ENCODE measurements at places on chromosomes 6 and 20.

GRCh38 chr20:41223112-41223511 is 85.8 kb downstream of the PLCG1 start:
- DNase-seq = no peak

GRCh38 chr6:44036196-44036595 is 91.1 kb downstream of the MRPL14 start:
- no peak for DNase-seq

DNA sequence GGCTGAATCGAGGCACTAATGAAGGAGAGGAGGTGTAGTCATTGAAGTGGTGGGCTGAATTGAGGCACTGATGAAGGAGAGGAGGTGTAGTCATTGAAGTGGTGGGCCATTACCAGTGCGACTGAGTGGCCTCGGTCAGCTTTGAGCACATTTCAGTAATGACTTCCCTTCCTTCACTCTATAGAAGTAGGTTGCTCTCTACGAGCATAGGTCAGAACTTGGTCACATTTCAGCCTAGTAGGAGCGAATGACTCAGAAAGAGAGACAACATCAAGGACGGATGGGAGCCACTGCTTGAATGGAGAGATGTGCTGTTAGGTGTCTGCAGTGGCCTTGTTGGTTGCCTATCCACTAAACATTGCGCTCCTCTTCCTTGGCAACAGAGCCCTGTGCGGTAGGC is 39.5 kb downstream of the ZDHHC14 start:
- DNase-seq = no peak

- DNase-seq = no peak
Measured at GRCh38 chr6:132101535-132101934, 150.4 kb upstream of the CCN2 start.

DNA sequence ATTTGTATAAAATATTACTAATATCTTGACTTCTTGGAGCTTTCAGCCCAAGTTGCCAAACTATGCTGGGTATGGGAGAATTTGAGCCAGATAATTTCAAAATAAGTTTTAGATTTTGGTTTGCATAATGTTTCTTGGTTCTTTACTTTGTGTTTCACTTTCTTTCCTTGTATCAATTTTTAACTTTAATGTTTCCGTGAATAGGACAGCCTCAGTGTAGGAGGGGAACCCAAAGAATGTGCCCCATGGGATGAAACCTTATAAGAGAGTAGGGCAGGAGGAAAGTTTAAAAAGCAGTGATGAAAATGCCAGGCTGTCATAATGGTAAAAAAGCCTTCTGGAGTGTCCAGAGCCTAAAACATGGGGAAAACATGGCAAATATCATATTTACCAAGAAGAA is 252.4 kb upstream of the IRAK1BP1 start:
- no peak for DNase-seq

- DNase-seq = no peak
Measured at GRCh38 chr6:158938811-158939254, 61.2 kb downstream of the RSPH3 start.

- DNase-seq = no peak
Measured at GRCh38 chr6:41723530-41724227, 11.7 kb downstream of the TFEB start.

DNA sequence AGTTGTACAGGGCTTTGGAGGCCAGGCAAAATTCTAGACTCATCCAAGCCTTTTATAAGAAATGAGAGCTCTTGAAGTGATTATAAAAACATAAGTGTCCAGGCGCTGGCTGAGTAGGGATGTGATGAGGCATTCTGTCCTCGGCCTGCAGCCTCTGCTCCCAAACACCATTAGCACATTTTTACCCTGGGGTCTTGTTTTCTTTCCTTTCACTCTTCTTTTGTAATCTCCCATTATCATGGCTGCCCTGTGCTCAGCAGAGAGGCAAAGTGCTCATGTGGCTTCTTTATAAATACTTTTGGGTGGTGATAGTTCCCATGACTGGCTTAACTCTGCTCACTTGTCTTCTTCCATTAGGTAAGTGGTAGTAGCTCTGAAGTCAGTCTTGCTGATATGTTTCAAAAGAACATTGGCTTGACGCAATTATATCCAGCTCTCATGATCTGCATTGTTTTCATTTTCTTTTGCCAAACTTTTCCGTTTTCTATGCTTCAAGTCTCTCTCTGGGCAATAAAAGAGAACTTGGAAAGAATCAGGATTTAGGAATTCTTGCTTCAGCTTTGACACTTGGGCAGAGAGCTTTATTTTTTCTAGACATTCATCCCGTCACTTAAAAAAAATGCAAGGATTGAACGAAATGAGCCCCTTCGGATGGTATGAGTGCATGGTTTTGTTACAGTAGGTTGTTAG is 61.1 kb downstream of the CAP2 start:
- no peak for DNase-seq

GRCh38 chr20:11651138-11651537 is 266.6 kb upstream of the BTBD3 start:
- no peak for DNase-seq

DNA sequence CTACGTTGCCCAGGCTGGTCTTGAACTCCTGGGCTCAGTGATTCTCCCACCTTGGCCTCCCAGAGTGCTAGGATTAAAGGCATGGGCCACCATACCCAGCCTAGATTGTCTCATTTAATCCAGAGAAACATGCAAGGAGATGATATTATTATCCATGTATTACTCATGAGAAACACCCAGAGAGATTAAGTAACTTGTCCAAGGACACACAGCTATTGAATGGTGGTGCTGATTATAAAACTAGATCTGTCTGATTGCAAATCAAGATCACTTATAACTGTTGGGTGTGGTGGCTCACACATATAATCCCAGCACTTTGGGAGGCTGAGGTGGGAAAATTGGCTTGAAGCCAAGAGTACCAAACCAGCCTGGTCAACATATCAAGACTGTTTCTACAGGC is 94.4 kb upstream of the ZNF217 start:
- DNase-seq = no peak

DNA sequence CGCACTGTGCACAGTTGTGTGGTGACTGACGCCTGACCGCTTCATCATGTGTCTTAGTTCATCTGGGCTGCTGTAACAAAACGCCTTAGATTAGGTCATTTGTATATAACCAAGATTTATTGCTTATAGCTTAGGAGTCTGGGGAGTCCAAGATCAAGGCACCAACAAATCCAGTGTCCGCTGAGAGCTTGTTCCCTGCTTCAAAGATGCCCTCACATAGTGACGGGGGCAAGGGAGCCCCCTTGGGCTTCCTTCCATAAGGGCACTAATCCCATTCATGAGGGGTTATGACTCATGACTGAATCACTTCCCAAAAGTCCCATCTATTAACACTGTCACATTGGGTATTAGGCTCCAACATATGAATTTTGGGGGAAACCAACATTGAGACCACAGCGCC is 34.6 kb downstream of the CYP24A1 start:
- no peak for DNase-seq

- DNase-seq = no peak
Measured at GRCh38 chr6:70164556-70164955, 138.3 kb downstream of the COL9A1 start.

GRCh38 chr6:157060440-157060952 is 262.8 kb downstream of the TMEM242 start:
- no peak for DNase-seq

GRCh38 chr20:36391456-36391855 is 85.3 kb downstream of the DLGAP4 start:
- no peak for DNase-seq

- DNase-seq = peak; percentile 29
Measured at GRCh38 chr6:34516391-34517324, 39.5 kb downstream of the SPDEF start.

GRCh38 chr6:110542311-110543024 is 66.1 kb upstream of the SLC22A16 start:
- DNase-seq = no peak

- DNase-seq = no peak
Measured at GRCh38 chr6:13432526-13433184, 54.7 kb downstream of the GFOD1 start.

GRCh38 chr6:101937108-101937507 is 543.6 kb downstream of the GRIK2 start:
- DNase-seq = no peak

DNA sequence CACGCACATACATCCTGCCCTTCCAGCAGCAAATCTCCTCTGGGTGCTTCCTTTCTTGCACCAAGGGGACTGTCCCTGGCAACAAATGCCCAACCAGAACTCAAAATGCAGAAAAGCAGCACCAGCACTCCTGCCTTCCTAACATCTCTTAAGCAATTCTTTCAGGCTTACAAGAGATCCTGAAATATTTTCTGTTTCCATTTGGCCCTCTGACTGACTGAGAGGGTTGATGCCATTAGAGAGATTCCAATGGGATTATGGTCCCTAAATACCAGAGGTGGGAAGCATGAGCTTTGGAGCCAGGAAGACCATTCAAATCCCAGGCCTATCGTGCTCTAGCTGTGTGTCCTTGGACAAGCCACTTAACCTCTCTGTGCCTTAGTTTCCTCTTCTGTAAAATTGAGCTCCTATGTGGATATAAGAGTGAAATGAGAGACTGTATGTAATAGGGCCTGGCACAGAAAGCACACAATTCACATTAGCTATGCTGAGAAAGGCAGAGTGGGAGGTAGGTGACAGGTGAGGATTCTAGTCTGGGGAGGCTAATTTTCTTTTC is 56.8 kb downstream of the PRDM1 start:
- DNase-seq = no peak

- DNase-seq = no peak
Measured at GRCh38 chr6:39083231-39083634, 31.8 kb downstream of the SAYSD1 start.

GRCh38 chr6:166056637-166057036 is 111.0 kb downstream of the TBXT start:
- no peak for DNase-seq

DNA sequence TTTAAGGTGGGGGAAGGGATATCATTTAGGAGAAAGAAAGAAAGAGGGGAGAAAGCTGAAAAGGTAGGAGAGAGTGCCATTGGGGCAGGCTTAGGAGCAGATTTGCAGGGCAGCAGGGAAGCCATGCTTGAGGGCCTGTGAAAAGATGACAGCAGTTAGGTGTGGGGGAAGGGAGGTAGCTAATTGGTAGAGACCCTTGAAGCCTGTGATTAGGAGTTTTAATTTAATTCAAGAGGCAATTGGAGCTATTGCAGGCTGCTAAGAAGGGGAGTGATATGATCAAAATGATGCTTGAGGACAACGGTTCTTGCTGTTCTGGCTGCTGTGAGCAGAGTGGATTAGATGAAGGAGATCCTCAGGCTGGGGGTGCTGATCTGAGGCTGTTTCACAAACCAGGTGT is 24.5 kb upstream of the SEC63 start:
- DNase-seq = no peak

DNA sequence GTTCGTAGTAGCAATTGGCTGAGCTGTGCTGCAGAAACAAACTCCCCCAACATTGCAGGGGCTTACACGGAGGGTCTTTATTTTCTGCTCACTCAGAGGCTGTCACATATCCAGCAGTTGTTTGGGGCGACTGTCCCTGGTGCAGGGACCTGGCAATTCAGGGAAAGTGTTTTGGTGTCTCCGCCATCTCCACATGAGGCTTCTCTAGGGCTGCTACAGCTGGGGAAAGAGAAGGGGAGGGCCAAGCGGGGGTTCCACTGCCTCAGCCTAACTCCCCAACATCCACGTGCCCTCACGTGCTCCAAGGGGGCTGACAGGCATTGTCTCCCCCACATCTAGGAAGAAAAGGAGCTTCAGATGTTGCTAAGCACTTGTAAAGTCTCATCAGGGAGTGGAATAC is 61.3 kb upstream of the NXT1 start:
- no peak for DNase-seq

- no peak for DNase-seq
Measured at GRCh38 chr6:35179901-35180535, 33.7 kb upstream of the SCUBE3 start.

GRCh38 chr6:162952423-162952822 is 224.6 kb downstream of the PACRG start:
- no peak for DNase-seq

GRCh38 chr20:49519777-49520359 is 37.4 kb upstream of the KCNB1 start:
- DNase-seq = no peak

- no peak for DNase-seq
Measured at GRCh38 chr20:53803492-53804155, 210.0 kb upstream of the ZNF217 start.

DNA sequence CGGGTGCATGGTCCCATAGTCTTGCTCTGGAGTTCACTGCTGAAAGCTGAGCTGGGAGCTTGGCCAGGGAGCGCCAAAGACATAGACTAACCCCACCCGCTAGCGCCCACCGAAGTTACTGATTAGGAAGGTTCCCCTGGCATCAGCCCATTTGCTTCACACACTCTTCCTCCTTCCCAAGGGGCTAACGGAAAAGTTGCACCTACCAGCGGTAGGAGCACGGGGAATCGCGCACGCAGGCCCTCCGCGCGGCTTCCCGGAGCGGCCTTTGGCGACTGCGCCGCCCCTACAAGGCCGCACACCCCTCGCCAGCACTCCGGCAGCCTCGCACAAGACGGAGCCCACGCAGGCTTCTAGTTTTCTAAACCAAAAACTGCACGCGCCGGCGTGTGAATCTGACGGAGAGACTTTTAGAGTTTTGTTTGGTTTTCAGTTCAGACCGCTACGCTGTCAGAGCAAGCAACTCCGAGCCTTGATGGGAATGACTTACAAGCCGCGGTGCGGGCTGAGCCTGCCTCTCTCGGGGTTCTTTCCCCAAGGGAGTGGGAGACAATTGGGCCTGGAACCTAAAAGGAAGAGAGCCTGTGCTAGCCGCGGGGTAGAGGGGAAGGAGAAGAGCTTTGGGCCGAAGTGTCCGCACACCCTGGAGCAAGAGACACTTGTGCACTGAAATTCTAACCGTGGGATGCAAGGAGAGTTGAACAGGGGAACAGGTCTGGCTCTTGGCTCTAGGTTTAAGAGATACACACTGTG is 891 bp upstream of the POU3F2 start:
- DNase-seq = no peak

DNA sequence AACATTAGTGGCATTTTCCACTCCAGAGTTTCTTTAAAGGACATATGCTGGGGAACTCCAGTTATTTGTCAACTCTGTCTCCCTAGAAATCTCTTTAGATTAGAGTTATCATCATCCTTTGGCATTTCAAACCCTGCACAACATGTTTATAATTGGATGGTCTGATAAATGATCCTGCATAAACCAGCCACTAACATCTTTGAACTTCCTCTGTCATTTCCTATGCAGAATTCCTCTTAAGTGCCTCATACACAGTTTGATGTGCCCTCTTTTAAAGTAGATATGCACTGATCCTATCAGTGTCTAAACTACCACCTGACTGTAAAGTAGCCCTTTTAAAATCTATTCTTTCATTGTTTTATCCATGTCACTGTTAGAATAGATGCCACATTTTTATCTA is 306.3 kb upstream of the IRAK1BP1 start:
- DNase-seq = no peak

- no peak for DNase-seq
Measured at GRCh38 chr6:17505767-17506280, 94.3 kb upstream of the FAM8A1 start.
